ENCODE measurements at places on chromosomes 5 and 9. TPM values are rescaled to one million over a fixed set of nuclear protein-coding genes. Genes with fewer than 3 reads are reported as not detected.

- H3K36me3 ChIP-seq, result peaks cover 26% of the 10 kb centered on the region
- DNase-seq, result no peak
- no peak overlapping the region for H3K4me3 ChIP-seq
- no peak overlapping the region for H3K27ac ChIP-seq
These were observed 35.1 kb downstream of the MTAP start for GRCh38 chr9:21837501-21837900.

SLC6A3 gene
- not detected for total RNA-seq

DNA sequence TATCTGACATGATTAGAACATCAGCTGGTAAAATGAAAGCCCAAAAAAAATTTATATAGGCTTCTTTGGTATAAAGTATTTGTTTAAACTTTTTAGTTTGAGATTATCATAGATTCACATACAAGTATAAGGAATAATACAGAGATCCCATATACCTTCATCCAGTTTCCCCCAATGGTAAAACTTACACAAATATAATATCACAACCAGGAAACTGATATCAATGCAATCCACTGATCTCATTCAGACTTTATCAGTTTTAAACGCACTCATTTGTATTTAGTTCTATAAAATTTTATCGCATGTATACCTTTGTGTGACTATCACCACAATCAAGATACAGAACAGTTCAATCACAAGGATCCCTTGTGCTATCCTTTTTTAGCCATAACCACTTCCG lies 3.8 kb downstream of the FAM114A2 start:
- H3K4me3 ChIP-seq, result no peak overlapping the region
- H3K4me1 ChIP-seq, result peaks cover 10% of the 10 kb centered on the region
- no peak for DNase-seq
- H3K27ac ChIP-seq, result no peak overlapping the region
- H3K36me3 ChIP-seq, result no peaks in the 10 kb centered on the region
- no peaks in the 10 kb centered on the region for H3K27me3 ChIP-seq

DNA sequence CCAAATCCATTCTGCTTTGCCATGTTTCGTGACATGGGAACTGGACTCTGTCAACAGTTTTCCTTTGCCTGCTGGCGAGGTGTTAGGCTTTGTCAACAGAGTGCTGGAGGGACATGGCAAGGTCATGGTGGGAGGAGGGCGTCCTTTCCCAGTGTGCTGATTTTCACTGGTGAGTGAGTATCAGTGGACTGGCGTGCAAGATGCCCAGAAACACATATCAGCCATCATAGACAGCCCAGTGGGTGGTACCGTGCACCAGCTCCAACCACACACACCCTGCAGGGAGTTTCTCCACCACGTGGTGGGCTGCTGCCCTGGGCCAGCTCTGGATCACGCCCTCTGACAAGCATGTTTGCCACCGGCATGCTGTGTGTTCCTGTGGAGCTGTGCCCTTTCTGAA lies 50.0 kb upstream of the ABL1 start:
- DNase-seq, result no peak
- no peak overlapping the region for H3K4me3 ChIP-seq
- H3K27ac ChIP-seq, result no peak overlapping the region
- H3K27me3 ChIP-seq, result no peaks in the 10 kb centered on the region
- H3K36me3 ChIP-seq, result no peaks in the 10 kb centered on the region
- H3K4me1 ChIP-seq, result peaks cover 2% of the 10 kb centered on the region

GRCh38 chr9:86876621-86877196 lies 70.6 kb downstream of the GAS1 start:
- H3K4me1 ChIP-seq, result no peaks in the 10 kb centered on the region
- no peak overlapping the region for H3K4me3 ChIP-seq
- no peak for DNase-seq
- no peaks in the 10 kb centered on the region for H3K36me3 ChIP-seq
- no peaks in the 10 kb centered on the region for H3K27me3 ChIP-seq

- H3K36me3 ChIP-seq, result no peaks in the 10 kb centered on the region
- no peaks in the 10 kb centered on the region for H3K27me3 ChIP-seq
- no peak overlapping the region for H3K4me3 ChIP-seq
- no peak overlapping the region for H3K27ac ChIP-seq
- peaks cover 31% of the 10 kb centered on the region for H3K4me1 ChIP-seq
- no peak for DNase-seq
These were observed 169.1 kb upstream of the CLINT1 start for GRCh38 chr5:158027806-158028775.

PCDHB8 gene
- total RNA-seq, result 0.14 TPM

ZFP2 gene
- 0.50 TPM for total RNA-seq

DNA sequence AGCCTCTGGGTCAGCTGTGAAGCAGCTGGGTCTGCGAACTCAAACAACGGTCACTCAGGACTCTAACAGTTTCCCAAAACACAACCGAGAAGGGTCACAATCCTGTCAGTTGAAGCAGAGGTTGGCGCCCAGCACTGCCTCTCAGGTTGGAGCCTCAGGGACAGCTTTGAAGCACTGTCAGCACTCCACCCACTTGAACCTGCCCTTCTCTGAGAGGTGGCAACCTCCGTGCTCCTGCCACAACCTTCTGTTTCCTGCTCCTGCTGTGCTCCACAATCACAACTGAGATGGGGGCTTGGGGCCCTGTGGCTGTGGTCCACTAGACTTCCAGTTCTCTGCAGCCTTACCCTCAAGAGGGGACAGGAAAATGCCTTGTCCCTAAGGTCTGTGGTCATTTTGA lies 21.7 kb upstream of the LCP2 start:
- H3K4me3 ChIP-seq, result no peak overlapping the region
- H3K4me1 ChIP-seq, result no peaks in the 10 kb centered on the region
- DNase-seq, result no peak
- H3K36me3 ChIP-seq, result no peaks in the 10 kb centered on the region
- no peaks in the 10 kb centered on the region for H3K27me3 ChIP-seq

- DNase-seq, result no peak
- peak overlapping the region; percentile 79 for H3K27ac ChIP-seq
- H3K27me3 ChIP-seq, result no peaks in the 10 kb centered on the region
- H3K4me3 ChIP-seq, result no peak overlapping the region
- H3K36me3 ChIP-seq, result peaks cover 11% of the 10 kb centered on the region
- H3K4me1 ChIP-seq, result no peaks in the 10 kb centered on the region
These were observed 36.6 kb downstream of the FAM114A2 start for GRCh38 chr5:154002093-154002492.

DNA sequence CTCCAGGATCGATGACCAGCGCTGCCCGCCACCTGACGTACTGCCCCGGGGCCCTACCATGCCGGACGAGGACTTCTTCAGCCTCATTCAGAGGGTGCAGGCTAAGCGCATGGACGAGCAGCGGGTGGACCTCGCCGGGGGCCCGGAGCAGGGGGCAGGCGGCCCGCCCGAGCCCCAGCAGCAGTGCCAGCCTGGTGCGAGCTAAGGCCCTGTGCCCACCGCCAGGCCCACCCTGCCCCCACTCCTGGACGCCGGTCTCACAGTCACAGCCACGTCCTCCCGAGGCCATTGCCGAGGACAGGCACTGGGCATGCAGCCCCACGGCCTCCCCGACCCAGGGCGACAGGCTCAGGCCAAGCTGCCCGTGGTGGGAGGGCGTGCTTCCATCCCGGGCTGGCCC lies 5.5 kb downstream of the DNLZ start:
- H3K4me1 ChIP-seq, result peaks cover 3% of the 10 kb centered on the region
- H3K36me3 ChIP-seq, result no peaks in the 10 kb centered on the region
- H3K27me3 ChIP-seq, result no peaks in the 10 kb centered on the region

ITGA2 gene
- total RNA-seq, result 0.42 TPM

DNA sequence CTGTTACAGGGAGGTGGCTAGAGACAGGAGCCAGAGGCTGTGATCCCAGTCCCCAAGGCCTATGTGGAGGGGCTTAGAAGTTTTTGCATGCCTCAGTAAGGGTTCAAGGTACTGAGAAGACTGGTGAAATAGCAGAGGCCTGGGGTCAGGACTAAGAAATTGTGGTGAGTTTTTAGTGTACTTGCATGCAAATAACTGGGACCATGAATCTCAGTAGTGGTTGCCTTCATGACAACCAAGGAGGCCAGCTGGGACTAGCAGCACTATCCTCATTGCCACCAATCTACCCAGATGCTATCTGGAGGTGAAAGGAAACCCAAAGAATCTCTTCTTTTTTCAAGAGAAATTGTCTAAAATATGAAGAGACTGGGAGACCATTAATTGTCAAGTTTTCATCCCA lies 395.1 kb downstream of the CETN3 start:
- H3K4me1 ChIP-seq, result no peaks in the 10 kb centered on the region
- no peak for DNase-seq
- no peaks in the 10 kb centered on the region for H3K36me3 ChIP-seq

GRCh38 chr5:34708777-34709176 lies 52.6 kb downstream of the RAI14 start:
- H3K27me3 ChIP-seq, result no peaks in the 10 kb centered on the region
- no peak overlapping the region for H3K4me3 ChIP-seq
- no peak overlapping the region for H3K27ac ChIP-seq
- DNase-seq, result no peak
- no peaks in the 10 kb centered on the region for H3K36me3 ChIP-seq

CTSL gene
- total RNA-seq, result 156 TPM

- peaks cover 12% of the 10 kb centered on the region for H3K27me3 ChIP-seq
- no peaks in the 10 kb centered on the region for H3K36me3 ChIP-seq
- no peak overlapping the region for H3K27ac ChIP-seq
These were observed 12.6 kb downstream of the LMX1B start for GRCh38 chr9:126626127-126626925.

DNA sequence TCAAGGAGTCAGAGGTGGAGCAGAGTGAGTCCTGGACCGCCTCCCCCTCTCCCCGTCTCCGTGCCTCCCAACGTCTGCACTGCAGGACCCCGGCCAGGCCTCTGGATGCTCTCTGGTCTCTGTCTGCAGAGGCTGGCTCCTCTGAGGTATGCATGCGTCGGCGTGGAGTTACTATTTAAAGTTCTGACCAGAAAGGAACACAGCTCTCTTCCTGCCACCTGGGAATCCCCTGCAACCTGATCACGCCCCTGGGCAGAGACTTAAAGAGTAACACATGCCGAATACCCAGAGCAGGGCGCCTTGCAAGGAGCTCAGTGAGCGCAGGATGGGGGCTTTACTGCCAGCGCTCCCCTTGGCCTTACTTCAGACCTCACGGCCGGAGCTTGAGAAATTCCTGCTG lies 16.0 kb downstream of the ANXA6 start:
- H3K4me1 ChIP-seq, result no peaks in the 10 kb centered on the region
- no peak for DNase-seq
- H3K4me3 ChIP-seq, result no peak overlapping the region
- no peak overlapping the region for H3K27ac ChIP-seq
- peaks cover 55% of the 10 kb centered on the region for H3K36me3 ChIP-seq
- H3K27me3 ChIP-seq, result no peaks in the 10 kb centered on the region

DNA sequence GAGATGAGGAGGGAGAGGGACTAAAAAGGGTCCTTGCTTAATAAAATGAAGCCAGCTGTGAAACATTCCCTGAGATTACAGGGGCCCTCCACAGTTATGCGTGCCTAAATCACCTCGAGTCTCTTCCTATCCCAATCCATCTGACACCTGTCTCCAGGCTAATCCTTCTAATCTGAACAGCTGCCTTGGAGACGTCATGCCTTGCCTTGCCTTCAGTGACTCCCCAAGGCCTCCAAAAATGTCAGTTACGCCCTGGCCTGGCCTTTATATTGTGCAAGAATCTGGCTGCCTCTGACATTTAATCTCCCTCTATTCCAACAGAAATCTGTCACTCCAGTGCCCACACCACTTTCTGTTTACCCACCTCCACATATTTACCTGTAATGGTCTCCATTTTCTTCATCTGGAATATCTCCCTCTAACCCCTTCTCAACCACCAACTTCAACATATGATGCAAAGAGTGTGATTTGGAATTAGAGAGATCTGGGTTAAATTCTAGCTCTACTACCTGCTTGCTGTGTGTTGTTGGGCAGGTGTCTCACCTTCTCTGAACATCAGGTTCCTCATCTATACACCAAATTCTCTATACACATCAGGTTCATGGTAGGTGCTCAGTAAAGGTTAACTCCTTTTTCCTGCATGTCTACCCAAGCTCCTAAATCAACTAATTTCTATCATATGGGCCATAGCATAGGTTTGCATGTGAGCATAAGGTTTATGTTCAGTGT lies 57.9 kb downstream of the PTCD2 start:
- no peak for DNase-seq
- H3K4me3 ChIP-seq, result no peak overlapping the region
- no peaks in the 10 kb centered on the region for H3K4me1 ChIP-seq
- H3K27me3 ChIP-seq, result no peaks in the 10 kb centered on the region

DNA sequence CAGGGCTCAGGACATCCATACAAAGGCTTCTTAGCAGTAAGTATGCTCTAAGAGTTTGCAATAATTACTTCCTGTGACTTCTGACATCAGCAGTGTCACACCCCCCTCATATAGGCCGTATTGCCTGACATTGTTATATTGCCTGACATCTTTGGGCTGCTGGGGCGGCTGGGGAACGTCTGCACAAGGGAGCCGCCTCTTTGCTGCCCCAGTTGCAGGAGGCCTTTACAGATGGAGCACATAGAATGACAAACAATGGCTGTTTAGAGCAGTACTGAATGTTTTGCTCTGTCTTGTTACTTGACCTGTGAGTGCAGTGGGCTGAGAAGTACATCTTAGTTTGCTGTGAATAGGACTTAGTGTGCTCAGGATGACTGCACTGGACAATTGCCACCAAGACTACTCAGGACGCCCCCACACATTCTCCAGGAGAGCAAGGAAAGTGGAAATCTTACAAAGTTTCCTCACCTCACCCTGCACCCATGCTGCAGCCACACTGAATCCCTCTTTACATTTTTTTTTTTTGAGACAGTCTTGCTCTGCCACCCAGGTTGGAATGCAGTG lies 65.4 kb upstream of the SPOCK1 start:
- no peaks in the 10 kb centered on the region for H3K4me1 ChIP-seq
- DNase-seq, result no peak
- H3K36me3 ChIP-seq, result no peaks in the 10 kb centered on the region
- H3K27me3 ChIP-seq, result no peaks in the 10 kb centered on the region
- no peak overlapping the region for H3K4me3 ChIP-seq
